Stimulated activated CD4-positive, alpha-beta T cell treated with anti-CD3 and anti-CD28 coated beads, Interleukin-2, amount 100 ng/mL, for 24 hours (primary cell): ENCODE measurements at places on chromosomes 5 and 9.

- DNase-seq: no peak
Observed at GRCh38 chr5:23027331-23027730, 174.2 kb upstream of the CDH12 start.

DNA sequence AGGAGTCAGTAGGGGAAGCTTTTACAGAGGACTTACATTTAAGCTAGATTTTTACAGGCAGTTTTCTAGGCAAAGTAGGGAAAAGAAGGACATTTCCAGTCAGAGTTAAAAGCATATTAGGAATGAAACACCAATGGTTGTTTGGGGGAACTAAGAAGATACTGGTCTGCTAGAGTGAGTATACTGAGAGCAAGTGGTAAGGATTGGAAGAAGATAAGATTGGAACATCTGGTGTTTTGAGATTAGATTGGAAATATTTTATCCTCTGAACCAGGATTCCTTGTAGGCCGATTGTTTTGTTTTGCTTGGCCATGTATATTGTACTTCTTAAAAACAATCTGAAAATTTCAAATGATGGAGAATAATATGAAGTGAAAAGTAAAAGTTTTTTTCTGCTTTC is 7.7 kb downstream of the FBXO38 start:
- DNase-seq: no peak

GRCh38 chr5:66498791-66499207 is 97.4 kb upstream of the MAST4 start:
- no peak for DNase-seq

- no peak for DNase-seq
Observed at GRCh38 chr9:73655831-73656230, 504.2 kb downstream of the ANXA1 start.

DNA sequence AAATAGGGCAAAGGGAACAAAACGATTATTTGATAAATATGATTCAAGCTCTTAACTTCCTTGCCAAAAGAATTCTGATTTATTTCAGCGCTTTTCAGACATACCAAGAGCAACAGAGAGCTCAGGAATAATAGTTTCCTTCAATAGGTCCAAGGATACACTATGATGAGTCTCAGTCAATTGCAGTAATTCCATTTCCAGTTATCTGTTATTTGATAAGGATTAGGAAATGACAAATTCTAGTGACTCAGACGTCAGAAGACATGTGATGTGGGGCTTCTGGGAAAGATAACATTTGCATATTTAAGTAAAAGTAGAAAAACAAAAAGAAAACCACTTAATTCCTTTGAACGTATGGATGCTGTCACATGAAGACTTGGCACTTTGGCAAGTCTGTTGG is 1250.8 kb upstream of the CDH18 start:
- no peak for DNase-seq

DNA sequence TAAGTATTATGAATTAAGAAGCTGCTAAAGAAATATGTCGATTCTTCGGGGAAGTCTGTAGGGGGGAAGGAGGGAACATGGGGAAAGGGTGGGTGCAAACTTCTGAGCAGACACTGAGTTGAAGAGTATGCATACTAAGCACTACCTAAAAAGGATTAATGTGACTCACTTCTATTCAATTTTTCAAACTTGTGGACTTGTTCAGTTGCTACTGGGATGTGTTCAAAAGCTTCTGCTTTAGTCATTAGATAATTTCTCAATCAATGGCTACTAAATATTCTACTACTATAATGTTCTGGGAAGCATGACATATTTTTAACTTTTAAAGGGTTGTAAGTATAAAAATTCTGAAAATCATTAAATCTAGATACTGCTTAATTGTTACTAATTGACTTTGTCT is 109.7 kb upstream of the FER start:
- no peak for DNase-seq

DNA sequence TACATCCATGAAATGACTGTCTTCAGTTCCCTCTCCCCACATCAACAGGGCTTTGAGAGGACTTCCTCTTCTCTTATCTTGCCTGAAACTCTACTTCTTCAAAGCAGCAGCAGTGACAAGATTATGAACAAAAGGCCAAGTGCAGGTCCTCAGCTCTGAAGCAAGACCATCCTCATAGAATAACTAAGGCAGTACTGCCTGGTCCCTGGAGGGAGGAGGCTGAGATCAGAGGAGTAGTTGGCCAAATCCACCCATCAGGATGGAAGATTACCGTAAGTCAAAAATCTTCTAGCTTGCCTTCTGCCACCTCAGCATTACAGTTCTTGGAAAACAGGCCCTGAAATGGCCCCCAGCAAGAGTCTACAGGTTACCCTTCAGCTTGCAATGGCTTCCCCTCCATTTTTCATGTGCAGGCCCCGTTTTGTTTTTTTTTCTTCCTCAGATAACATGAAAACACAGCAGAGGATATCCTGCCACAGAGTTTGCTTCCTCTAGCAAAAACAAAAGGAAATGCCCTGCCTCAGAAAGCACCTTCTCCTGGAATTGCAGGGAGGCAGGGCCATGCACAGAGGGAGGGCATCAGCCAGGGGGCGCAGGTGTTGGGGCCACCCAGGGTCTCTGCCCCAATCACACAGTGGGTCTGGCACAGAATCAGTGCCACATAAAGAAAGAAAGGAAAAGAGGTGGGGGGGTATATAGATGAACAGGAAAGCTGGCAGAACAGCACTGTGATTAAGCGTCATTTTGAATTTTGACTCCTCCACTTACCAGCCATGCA is 40.0 kb downstream of the KLHL3 start:
- DNase-seq: no peak

DNA sequence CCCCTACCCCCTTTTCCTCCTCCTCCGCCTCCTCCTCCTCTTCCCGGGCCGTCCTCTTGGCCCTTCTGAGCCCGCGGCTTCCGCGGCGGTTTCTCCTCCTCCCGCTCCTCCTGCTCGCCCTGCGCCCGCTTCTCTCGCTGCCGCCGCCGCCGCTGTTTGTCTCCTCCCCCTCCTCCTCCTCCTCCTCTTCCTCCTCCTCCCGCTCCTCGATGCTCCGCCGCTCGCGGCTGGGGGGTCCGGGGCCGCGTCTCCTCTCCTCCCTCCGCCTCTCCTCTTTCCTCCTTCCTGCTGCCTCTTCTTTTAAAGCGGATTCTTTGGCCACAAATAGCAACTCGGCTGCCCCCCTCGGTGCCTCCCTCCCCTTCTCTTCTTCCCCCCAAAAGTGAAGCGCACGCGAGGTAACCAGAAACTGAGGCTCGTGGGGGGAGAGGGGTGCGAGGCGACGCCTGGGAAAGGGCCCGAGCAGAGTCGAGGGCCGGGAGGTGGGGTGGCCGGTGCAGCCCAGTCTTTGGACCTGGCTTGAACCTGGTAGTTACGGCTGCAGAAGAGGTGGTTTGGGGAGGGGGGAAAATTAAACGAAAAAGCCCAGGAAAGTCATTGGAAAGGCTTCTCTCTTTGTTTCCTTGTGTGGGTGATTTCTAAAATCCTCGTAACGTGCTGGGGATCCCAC is 1058.5 kb upstream of the DMAC1 start:
- DNase-seq: no peak

DNA sequence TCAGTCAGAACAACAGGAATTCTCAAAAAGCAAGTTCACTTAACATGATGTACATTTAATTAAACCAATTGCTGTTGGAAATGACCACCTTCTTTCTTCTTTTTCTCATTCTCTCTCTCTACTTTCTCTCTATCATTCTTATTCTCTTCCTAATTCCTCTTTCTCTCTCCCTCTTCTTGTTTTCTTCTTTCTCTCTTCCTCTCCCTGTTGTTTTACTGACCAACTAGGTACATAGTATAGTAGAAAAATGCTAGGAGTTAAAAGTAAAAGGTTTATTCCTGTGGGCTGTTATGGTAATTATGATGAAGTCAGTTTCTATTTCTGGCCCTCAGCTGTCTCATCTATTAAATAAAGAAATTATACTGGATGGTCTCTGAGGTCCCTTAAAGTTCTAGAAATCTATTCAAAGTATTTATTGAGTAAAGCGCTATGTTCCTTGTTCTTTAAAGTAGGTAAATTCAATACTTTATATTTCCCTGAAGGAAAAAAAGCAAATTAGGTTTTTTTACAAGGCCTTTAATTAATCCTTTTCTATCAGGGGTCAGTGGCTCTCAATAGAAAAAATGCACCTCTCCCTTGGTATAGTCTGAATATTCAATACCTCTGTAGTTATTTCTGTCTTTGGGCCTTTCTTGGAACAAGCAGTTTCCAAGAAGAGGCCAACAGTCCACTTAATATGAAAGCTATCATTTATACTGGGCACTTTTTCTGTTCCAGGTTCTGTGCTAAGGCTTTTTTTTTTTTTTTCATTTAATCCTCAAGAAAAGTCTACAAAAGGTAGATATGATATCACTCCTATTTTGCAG is 102.3 kb upstream of the SLC30A5 start:
- no peak for DNase-seq

GRCh38 chr9:37919246-37919955 is 15.5 kb upstream of the SLC25A51 start:
- DNase-seq: no peak
